ENCODE measurements at places on chromosomes 7 and 10.

DNA sequence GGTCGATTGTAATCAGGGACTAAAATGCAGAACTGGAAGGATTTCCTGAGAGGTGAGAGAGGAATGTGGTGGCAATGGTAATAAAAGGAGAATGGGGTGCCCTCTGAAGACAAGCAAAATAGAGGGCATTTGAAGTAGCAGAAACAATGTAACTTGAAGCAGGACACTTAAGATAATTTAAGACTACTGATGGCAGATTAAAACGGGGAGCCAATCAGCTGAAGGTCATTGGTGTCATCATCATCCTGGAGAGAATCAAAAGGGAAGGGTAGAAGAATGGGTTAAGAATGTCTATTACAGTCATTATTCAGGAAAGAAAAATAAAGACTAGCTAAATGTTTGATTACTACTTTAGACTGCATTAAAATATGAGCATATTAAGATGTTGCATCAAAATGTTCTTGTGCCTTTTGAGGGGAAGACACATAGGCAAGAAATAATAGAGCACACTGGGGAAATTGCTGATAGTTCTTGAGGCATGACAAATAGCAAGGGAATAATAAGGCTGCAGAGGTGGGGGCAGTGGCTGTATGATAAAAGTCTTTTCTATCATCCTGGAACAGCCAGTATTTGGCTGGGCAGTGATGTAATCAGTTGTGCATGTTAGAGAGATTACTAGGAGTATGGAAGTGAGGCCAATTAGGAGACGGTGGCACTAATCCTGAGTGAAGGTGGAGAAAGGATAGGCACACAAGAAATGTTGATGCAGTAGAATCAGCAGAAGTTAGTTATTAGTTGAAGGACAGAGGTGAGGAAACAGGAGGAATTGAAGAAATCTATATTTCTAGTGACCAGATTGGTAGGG is 60.2 kb downstream of the CCDC71L start:
- DNase-seq = no peak

DNA sequence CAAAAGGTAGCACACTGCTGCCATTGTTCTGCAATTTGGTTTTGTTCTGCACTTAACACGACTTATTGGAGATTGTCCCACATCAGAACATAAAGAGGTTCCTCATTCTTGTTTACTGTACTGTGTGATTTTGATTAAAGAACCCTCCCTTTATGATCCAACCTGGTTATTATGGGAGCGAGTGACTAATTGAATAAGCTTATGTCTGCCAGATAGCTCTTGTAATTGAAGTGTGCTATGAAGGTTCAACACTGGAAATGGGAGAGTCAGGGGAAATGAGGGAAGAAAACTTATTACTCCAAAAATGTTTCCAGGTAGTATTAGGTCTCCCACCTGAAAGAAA is 33.9 kb downstream of the CASP7 start:
- no peak for DNase-seq

GRCh38 chr7:156090988-156091387 is 278.7 kb upstream of the SHH start:
- DNase-seq = no peak

DNA sequence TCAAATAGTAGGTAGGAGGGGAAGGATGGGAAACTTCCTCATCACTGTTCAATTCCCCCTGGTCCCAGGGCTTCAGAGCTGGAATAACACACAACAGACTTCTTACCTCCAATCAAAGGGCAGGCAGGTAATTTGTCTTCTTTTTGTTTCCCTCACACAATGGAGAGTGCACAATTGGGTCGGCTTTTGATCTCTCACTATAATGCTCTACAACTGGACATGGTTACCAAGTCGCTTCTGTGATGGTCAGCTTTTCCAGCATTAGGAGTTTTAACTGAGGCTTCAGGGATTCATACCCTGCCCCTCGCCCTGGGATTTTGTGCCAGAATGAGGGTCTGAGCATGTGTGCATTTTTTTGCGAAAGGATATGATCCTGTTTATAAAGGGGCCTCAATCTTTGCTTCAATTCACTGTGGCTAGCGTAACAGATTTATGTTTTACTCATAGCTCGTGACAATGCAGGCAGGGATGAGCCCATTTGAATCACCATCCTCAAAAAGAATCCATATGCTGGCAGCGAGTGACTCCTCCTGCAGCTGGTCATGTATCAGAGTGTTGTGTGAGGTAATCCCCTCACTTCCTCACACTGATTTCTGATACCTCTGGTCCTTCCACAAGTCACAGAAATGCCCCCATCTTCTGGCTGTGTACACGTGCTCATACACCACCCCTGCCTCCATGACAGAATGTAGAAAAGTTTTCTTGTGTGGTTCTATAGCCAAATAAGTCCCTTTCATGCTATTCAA is 189.6 kb downstream of the CTTNBP2 start:
- DNase-seq = no peak

GRCh38 chr10:1041514-1041913 is 7.4 kb downstream of the IDI1 start:
- DNase-seq = no peak
